Renal cortex interstitium (tissue), 15 donors: ENCODE measurements at places on chromosomes 12 and 14.

GRCh38 chr14:36768638-36769337 lies 107.1 kb downstream of the PAX9 start:
- no peak for DNase-seq

- DNase-seq, result no peak
Observed at GRCh38 chr12:114692186-114693058, 8.4 kb upstream of the TBX3 start.

DNA sequence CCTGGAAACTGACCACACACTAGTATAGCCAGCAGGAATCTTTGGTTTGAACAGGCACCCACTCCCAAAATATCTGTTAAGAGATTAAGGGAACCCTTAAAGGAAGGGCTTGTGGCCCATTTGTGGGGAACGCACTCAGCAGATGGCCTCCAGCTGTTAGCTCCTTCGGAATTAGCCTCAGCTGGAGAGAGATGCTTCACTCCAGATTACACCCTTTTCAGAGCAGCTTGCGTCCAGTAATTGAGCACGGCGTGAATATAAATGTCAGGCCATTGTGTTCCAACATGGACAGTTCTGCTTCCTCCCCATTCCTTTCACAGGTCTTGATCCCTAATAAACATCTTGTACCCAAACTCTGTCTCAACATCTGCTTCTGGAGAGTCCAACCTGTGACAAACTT lies 397.8 kb downstream of the SEC23A start:
- DNase-seq, result no peak

DNA sequence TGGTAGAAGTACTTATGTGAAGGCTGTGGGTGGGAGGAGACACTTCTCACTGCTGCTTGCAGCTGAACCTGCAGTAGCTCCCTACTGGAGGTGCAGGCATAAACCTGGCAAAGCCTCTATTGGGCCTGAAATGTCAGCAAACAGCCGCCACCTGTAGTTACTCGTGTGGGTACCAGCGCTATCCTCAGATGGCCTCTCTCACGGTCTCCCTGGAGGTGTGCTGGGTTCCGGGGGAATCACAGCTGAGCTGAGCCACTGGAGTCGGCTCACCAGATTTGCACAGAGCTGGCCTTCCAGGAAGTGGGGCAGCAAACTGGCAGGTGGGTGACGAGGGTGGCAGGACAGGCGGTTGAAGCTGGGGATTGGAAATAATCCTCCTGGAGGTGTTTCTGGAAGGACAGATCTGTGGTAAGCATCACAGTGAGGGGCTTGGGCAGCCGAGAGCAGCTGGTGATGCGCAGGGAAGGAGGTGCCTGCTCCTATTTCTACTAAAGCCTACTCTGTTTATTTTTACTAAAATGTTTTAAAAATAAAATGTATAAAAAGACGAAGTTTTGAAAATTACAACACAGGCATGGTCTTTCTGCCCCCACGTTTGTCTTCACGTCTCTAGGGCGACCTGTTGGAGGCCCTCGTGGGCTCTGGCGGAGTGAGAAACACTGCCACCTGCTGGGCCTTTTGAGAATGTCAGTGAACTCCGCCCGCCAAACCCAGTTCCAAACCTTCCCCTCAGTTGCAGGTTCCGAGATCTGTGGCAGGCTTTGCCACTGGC lies 67.8 kb upstream of the PLEKHG3 start:
- peak; percentile 58 for DNase-seq

DNA sequence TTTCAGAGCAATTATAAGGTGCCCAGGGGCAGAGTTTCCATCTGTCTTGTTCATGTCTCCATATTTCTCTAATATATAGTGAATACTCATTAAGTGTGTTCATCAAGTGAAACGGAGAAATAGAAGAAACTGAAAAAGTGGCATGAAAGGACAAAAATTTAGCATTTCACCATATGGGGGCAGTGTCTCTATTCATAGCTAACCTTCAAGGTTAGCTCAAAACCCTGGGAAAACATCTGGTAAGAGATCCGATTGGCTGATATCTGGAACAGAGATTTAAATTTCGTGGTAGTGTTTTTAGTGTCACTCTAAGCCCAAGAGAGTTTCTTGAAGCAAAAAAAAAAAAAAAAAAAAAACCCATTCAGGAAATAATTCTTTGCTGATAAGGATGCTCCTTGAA lies 367.5 kb downstream of the DAD1 start:
- no peak for DNase-seq

DNA sequence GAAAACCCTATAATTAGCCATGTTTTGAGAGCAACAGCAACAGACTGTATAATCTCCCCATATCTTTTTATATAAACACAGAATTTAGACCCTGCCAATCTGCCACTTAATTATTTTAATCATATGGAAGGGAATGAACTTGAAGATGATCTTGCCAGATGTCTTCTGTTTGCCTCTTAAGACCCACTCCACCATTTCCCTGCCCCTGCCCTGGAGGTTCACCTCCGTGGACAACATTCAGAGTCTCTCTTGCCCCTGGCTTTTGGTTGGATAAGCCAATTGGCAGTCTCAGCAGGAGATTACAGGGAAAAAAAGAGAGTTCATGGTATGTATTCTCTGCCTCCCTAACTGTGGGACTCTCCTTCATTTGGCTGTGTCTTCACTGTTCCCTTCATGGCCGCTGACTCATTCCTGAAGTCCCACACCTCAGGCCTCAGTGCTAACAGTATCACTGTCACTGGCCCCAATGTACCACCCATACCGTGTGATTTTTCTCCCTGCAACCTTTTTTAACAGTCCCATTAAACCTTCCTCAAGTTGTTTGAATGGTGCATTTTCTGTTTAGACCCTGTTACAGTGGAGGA lies 184.8 kb downstream of the PIK3C2G start:
- DNase-seq, result no peak

GRCh38 chr14:80535171-80535570 lies 323.9 kb upstream of the DIO2 start:
- DNase-seq, result no peak
